Osteoblast (primary cell): ENCODE measurements at places on chromosomes 3 and 15. TPM values are rescaled to one million over a fixed set of nuclear protein-coding genes. Genes with fewer than 3 reads are reported as not detected.

DNA sequence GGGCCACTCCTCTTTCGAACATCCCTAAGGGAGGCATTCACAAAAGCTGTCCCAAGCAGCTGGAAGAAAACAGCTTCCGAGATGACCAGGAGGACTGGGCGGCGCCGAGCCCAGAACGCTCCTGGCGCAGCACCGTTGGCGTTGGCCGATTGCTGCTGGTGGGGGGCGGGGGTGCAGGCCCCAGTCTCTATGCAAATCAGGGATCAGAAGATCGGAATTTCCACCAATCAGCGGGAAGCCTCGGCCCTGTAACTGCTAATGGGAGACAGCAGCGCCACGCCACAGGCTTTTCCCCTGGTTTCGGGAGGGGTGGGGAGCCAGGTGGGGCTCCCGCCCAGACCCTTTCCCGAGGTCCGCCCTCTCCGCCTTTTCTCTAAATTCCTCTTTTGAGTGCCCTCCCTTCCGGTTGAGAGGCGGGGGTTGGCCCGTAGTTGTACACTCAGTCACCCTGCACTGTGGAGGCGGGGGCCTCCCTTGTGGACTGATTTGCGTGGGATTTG lies 27.0 kb downstream of the HMCES start:
- DNase-seq: peak; percentile 95

DNA sequence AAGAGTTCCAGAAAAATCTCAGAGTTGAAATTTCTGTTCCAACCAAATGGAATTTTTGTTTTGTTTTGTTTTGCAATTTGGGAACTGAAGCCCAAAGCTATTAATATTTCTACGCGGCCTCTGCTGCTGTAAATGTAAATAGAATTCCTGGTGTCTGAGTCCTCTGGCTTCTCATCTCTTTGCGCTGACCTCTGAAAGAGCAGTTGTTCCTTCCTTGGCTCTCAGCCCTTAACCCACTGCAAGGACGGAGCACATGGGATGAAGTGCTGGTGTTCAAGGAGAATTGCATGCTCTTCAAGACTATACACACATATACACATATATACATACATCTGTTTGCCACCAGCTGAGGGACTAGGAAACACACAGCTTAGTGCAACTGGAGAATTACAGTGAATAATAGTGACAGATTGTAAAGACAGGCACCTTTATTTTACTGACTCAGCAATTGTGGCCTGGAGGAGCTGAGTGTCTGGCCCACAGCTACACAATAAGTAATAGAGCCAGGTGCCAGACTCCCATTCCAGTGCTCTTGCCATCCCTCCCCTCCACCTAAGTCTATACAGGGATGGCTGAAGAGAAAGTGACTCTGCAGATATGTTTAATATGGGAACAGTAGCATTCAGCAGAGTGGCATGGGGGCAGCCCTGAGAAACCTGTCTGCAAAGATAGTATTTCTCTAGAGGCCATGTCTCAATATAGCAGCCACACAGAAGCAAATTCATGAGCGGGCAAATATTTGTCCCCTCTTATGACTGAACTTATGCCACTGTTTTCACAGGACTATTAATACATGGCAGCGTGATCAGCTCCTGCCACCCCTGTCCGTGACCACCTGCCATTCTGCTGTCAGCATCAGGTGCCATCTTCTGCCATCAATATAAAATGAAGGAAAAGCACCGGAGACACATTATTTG lies 42.3 kb downstream of the NEK10 start:
- DNase-seq: peak; percentile 65

- DNase-seq: peak; percentile 36
Measured at GRCh38 chr15:99956820-99957641, 223.8 kb upstream of the LYSMD4 start.

The OCA2 gene
- total RNA-seq: not detected in 2 replicates

The LRTM1 gene
- not detected in 2 replicates for total RNA-seq

The C3orf49 gene
- not detected in 2 replicates for total RNA-seq

- DNase-seq: no peak
Measured at GRCh38 chr3:131702146-131702545, 199.4 kb upstream of the MRPL3 start.

The ATP2B2 gene
- not detected in 2 replicates for total RNA-seq

DNA sequence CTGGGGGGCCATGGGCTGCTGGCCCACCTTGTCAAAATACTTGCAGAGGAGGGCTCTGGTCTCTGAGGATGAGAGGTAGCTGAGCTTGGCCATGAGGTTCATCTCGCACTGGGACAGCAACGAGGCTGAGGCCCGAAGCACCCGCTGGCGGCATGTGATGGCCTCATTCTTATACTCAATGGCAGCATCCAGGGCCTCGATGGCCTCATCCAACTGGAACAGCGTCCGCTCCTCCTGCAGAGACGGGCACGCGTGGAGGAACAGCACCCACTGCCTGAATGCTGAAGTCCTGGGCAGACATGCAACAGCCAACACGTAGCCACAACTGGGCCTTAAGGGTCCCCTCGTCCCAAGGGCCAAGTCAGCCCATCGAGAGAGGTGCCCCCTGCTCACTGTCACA lies 25.0 kb downstream of the KIF7 start:
- peak; percentile 80 for DNase-seq

The TM4SF18 gene
- 0.29 TPM in 1 of 2 replicates, not detected in the other for total RNA-seq

- peak; percentile 21 for DNase-seq
Measured at GRCh38 chr3:76310089-76310488, 524.7 kb upstream of the ZNF717 start.

The EPHA3 gene
- total RNA-seq: 10.9 and 12.7 TPM in 2 replicates
